ENCODE measurements at places on chromosomes 1 and 21.

- no peak for DNase-seq
These were observed 45.1 kb downstream of the FYB2 start for GRCh38 chr1:56774067-56774609.

- no peak for DNase-seq
These were observed 11.9 kb upstream of the KPRP start for GRCh38 chr1:152745765-152746444.

DNA sequence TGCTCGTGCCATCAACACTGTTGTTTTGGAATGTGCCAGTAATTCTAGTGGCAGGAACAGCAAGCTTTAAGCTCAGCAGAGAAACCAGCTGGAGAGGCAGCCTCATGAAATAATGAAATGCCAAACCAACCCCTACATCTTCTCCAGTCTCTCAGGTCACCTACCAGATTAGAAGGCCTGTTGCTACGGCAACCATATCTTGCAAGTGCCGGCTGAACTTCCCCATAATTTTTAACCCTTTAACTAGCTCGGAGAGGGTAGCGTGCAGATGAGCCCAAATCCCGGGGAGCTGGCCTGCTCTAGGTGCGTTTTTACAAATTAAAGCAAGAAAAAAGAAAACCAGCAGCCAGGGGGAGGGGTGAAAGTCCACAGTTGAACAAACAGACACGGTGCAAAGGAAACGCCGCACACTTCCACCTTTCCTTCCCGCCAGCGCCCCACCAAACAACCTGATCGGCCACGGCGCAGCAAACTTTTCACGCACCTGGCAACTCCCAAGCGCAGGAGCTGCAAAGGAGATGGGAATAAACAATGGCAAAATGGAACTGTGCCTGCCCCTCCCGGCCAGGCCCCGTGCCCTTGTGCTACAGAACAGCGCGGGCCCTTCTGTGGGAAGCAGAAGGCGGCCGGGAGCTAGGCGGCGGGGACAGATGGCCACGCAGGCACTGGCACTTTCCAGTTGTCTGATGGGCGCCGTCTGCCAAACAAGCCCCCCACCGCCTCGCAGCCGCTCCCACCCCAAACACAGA, 50.1 kb downstream of the SSBP3 start:
- DNase-seq = no peak

DNA sequence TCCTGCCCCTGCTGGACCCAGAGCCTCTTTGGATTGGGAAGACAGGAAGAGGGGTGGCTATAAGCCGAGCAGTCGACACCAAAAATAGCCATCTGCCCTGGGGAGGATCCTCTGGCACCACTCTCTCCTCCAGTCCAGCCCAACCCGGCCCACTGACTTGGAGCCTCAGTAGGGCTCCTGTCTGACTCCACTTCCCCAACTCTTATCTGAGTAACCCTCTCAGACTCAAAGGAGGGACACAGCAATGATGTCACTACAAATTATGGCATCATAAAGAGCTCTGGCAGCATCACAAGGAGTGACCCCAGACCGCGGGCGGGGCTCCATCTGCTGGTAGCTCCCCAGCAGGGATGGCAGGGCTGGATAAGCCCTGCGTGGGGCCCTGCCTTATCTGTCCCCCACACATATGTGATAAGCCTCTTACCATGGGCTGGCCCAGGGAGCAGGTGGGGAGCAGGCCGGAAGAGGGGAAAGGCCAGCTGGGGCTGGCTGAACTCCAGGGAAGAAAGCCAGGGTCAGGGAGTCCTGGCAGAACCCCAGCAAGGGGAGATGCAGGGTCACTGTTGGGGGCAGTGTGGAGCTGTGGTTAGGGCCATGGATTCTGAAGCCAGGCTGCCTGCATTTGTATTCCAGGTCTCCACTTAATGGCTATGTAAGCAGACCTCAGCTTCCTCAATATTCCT, 4.6 kb upstream of the SLC6A9 start:
- DNase-seq = no peak

- no peak for DNase-seq
These were observed 47.0 kb upstream of the BCAR3 start for GRCh38 chr1:93728480-93729131.

DNA sequence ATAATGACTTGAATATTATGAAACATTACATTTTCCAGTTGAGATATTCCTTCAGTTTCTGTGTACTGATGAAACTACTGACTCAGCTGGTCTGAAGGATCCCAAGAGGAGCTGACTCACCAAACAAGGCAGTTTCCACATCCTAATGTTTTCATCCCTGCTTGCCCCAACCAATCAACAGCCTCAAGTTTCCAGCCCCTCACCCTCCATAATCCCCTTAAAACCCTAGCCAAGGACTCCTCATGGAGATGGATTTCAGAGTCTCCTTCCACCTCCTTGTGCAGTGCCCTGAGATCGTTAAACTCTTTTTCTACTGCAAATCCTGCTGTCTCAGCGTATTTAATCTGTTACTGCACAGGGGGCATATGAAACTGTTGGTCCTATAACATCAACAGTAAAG, 83.1 kb upstream of the HAO2 start:
- no peak for DNase-seq

GRCh38 chr1:114178936-114179335, 25.3 kb upstream of the SYT6 start:
- DNase-seq = no peak

GRCh38 chr1:116769994-116770393, 15.8 kb downstream of the CD2 start:
- DNase-seq = no peak

DNA sequence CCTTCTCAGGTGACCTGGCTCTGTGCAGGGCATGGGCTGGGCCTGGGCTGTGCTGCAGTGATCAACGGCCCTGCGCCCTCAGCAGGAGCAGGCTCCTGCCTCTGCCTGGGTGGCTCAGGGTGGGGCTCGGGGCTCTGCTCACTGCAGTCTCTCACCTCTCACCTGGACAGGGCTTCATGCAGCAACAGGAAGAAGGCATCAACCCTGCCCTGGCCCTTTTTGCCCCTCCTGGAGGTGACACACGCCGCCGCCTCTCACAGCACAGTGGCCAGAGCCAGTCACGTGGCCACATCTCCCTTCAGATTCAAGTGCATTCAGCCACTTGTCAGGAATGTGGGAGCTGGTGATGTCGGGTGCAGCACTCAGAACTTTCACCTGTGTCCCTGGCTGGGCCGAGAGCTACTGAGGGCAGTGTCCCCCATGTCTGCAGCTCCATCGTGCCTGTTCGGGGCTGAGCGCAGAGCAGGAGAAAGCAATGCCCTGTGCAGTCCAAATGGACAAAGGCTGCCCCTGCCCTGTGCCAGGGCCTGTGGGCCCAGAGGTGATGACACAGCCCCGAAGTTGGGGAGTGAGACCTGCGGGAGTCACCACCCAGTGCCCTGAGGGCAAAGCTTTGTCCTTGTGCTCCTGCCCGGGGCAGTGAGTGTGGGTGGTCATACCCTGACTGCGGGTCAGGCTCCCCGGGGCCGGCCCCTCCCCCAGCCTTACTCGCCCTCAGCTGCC, 314.0 kb downstream of the PTPRU start:
- no peak for DNase-seq

DNA sequence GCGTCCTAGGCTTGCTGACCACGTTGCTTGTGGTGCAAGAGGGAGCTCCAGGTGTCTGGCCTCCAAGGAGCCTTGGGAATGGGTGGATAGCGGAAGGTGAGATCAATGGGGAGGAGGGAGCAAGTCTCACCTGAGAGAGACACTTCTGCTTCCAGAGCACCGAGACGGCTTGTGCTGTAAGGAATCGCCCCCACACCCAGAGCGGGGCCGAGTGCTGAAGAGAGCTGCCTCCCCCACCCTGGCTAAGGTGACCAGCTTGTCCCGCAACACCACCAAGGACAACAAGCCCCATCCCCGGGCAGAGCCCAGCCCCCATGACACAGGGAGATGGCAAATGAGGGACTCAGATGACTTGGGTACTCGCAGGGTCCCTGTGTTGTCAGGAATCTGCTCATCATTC, 485.6 kb downstream of the NPHP4 start:
- no peak for DNase-seq

- DNase-seq = no peak
These were observed 883 bp downstream of the LAMTOR2 start for GRCh38 chr1:156055281-156056048.

DNA sequence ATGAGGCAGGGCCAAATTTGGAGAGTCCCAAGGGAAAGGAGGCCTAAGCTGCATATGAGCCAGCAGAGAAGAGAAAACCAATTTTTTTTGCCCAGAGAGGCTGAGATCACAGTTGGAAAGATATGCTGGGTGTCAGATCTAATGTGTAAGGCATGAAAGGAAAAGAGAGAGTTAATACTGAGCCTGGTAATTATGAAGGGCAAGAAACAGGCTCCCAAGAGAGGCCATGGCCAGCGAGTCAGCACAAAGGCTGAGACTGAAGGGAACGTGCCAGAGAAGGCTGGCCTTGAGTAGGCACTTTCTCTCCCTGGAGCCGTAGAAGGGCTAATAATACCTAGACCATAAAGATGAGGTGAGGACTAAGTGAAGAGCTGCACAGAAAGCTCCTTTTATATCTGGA, 31.8 kb upstream of the BEND5 start:
- DNase-seq = no peak

- DNase-seq = no peak
These were observed 28.5 kb upstream of the TENT5C start for GRCh38 chr1:117577191-117577885.

GRCh38 chr1:109158433-109158832, 44.5 kb downstream of the ELAPOR1 start:
- no peak for DNase-seq

DNA sequence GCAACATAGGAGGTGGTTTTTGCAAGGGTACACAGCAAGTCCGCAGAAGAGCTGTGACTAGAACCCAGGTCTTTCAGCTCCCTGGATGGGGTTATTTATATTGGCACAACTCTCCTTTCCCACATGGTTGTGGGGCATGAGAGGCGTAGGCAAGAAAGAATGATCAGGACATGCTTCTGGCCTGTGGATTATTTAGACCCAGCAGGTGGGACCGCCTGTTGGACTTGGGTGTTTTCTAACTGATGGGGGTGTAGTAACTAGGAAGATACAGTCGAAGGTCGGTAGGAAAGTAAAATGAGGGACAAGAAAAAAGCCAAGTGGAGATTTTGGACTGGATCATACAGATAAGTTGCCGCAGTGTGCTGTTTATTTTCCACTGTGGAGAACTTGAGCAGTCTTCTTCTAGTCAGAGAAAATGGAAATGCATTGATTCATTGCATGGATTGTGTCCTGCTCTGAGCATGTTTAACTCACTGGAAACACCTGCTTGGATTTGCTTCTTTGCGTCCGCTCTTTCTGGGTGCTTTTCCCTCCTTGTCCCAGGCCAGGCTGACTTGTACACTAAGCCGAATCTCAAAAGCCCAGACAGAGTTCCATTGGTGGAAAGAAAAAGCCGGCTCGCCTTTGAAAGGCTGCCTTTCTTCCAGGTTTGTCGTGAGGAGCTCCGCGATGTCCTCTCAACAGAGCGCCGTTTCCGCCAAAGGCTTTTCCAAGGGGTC, 592 bp downstream of the CRCT1 start:
- no peak for DNase-seq

DNA sequence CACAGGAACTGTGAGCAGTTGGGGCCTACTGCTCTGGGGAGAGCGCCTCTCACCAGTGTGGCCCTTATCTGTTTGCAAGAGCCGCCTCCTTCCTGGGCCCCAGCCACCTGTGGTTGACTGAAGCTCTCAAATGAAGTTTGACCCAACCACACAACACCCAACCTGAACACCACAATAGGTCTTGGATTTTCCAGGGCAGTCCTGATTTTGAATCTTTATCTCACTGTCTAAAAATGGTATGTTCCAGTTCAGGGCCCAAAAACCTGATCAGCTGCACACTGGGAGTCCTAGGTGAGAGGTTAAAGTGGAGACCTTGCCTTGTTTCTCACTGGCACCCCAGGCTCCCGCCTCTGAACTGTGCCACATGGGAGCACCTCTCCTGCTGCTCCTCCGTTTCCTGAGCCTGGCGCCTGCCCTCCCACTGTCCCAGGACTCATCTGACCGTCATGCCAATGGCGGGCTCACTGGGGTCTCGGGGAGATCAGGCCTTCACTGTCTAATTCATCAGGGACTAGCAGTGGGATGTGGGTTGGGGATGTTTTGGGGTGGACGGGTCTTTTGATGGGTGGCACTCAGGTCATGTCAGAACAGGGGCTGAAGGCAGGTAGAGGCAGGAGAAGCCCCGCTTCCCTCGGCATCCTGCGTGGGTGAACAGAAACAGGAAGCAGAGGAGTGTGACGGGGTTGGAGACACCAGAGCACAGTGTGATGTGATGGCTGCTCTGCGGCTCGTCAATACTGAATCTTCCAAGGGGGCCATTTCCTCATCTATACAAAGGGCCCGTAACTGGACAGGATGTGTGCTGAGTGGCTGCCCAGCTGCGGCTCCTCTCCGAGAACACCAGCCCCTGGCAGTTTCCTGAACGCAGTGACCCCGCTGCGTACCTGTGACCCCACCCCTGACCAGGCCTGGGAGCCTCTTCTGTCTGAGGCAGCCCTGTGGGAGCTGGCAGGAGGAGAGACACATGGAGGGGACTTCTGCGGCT, 59.6 kb upstream of the ITPKB start:
- no peak for DNase-seq

GRCh38 chr1:41005876-41006275, 15.6 kb downstream of the SLFNL1 start:
- no peak for DNase-seq

GRCh38 chr1:40742363-40743061, 41.1 kb upstream of the KCNQ4 start:
- no peak for DNase-seq

- DNase-seq = no peak
These were observed 1.1 kb downstream of the AGTRAP start for GRCh38 chr1:11736746-11737639.

- no peak for DNase-seq
These were observed 20.2 kb upstream of the RABGGTB start for GRCh38 chr1:75765697-75766355.

GRCh38 chr21:44887126-44887806, 13.8 kb upstream of the PTTG1IP start:
- no peak for DNase-seq

GRCh38 chr21:28522014-28522799, 470.5 kb downstream of the LTN1 start:
- no peak for DNase-seq

DNA sequence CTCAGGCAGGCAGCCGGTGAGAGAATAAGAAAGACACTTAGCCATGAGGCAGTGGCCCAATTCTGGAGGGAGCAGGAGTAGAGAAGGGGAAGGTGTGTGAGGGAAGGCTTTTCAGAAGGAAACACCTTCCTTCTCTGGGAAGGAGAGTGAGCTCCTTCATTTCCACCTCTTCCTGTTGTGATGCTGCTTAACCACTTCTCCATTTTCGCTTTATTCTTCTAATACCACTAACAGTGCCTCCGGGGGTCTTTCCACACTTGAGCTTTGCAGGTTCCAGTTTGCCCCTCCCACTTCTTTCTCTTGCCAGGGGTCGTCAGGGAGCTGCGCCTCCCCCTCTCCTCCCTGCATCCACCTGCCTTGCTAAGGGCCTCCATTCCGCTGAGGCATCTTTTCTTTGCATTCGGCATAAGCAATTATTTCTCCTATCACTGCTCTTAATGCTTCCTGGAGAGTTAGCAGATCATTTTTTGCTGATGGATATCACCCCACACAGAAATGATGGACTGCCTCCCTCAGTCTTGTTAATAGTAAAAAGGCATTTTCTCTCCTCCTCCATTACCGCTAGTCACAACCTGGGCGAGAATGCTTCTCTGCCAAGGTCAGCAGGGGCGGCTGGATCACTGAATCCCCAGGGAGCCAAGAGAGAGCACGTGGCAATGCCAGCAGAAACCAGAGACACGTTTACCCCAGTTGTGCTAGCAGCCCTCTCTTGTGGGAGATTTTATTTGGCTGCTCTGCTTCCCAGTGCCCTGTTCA, 74.8 kb downstream of the ELAVL4 start:
- no peak for DNase-seq

GRCh38 chr1:204744107-204744779, 58.7 kb upstream of the LRRN2 start:
- DNase-seq = no peak

GRCh38 chr1:207850621-207851407, 60.1 kb downstream of the CD34 start:
- no peak for DNase-seq

Data from GOT3 (cell line).